ENCODE measurements at places on chromosomes 2 and 18.

GRCh38 chr18:46868169-46868921 lies 49.0 kb downstream of the PIAS2 start:
- DNase-seq, result no peak

- no peak for DNase-seq
Measured at GRCh38 chr2:182553483-182553882, 126.6 kb upstream of the PDE1A start.

- no peak for DNase-seq
Measured at GRCh38 chr2:51782921-51783765, 751.2 kb upstream of the NRXN1 start.

DNA sequence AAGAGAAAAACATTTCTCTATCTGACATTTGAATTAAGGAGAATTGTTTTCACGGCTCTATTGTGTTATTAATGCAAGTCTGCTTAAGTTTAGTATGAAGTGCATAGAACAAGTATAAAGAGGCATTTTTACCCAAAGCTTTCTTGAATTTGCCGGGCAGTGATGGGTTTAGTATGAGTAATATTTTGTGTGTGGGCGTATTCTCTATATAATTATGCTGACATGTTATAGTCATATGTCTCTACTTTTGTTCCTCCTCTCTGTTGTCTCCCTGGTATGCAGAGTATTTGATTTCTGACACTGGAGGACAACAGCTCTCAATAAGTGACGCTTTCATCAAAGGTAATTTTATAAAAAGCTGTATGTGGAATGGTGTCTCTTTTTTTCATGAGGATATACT lies 45.9 kb downstream of the PIKFYVE start:
- DNase-seq, result no peak

GRCh38 chr18:28045880-28046279 lies 131.1 kb downstream of the CDH2 start:
- DNase-seq, result no peak

DNA sequence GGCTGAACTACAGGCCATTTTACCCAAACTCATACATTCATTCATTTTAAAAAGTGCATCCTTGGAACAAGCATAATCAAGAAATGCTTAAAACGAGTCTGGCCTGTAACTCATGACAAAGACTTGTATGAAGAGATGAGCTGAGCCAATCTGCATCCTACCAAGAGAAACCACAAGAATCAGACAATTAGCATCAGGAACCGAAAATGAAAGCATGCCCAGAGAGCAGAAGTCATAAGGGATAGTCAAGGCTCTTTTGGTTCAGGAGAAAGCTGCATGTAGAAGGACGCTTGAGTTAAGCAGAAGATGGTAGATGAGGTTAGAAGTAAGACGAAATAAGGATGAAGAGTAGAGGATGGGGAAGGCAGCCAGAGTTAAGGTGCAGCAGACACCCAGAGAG lies 137.0 kb upstream of the CTNNA2 start:
- no peak for DNase-seq

GRCh38 chr2:15912203-15912602 lies 28.1 kb upstream of the MYCN start:
- DNase-seq, result no peak

GRCh38 chr2:217845301-217845700 lies 157.5 kb downstream of the TNS1 start:
- no peak for DNase-seq

- DNase-seq, result no peak
Measured at GRCh38 chr2:127536707-127537541, 1.4 kb downstream of the MYO7B start.

DNA sequence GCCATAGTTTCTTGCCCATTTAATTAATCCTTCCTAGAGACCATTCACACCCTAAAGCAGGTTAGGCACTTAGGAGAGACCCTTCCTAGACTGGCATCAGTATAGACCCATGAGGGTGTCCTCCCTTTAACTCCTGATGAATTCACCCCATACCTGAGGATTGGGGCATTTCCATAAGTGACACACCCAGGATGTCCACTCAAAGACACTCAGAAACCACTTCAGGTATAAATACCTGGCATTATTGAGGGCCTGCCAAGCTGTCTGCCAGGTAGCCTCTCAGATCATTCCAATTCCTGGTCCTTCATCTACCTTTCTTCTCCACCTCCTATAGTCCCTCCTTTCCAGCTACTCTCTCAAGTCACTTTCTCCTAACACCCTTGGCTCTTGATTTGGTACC lies 57.5 kb upstream of the SLC14A2 start:
- no peak for DNase-seq

- DNase-seq, result no peak
Measured at GRCh38 chr18:74582642-74583041, 15.0 kb upstream of the ZNF407 start.

DNA sequence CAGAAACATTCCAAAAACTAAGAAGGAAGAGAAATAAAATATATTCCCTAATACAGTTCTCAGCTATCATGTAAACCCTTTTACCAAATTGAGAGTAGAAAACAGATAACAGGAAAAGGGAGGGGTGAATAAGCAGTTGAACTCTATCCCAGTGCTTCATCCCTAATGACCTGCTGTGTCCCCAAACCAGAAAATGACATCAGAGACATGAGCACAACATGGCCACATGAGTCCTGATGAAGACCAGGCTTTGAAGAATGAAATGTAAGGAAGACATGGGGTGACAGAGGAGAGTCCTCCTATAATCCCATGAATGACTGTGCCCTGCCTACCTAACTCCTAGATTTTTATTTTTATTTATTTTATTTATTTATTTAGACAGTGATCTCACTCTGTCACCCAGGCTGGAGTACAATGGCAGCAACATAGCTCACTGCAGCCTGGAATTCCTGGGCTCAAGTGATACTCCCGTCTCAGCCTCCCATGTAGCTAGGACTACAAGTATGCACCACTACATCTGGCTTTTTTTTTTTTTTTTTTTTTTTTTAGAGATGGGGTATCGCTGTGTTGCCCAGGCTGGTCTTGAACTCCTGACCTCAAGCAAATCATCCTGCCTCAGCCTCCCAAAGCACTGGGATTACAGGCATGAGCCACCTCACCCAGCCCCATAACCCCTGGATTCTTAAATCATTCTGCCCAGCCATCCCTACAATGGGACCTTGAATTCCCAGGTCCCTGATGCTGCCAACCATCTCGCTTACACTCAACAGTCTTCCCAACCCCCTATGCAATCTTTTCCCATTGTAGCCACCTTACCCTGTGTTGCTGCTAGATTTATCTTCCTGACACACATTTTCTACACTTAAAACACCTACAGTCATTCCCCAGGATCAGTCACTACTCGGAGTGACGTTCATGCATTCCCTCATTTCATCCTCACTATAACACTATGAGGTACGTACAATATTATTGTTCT lies 64.5 kb downstream of the ANKRD44 start:
- no peak for DNase-seq

- DNase-seq, result no peak
Measured at GRCh38 chr2:169983506-169983905, 156.3 kb downstream of the UBR3 start.

DNA sequence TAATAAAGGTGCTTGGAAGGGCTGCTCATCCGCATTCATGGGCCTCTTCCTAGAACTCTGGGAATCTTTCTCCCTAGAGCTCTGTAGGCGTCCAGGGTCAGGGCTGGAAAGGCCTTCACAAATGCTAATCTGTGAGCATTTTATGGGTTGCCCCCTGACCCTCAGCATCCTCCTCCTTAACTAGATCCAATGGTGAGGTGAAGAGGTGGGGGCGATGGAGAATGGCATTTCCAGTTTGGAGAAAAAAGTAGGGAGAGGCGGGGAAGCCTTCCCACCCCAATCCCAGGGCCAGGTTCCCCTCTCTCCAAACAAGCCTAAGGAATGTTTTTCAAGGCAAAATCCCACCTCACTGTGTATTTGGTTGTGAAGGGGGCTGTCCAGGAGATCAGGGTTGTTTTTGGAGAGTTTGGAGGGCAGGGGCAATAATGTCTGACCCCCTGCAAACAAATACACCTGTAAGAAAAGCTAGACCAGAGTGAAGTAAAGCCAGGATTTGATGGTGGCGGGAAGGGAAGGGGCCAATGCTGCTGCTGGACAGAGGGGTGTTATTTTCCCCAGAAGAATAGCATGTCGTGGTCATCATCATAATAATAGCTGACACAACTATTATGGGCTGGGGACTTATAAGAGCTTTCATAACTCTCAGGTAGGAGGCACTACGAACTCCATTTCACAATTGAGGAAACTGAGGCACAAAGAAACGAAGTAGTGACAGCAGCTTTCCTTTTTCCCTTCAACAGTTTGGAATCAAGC lies 1.4 kb upstream of the MYCN start:
- DNase-seq, result no peak

DNA sequence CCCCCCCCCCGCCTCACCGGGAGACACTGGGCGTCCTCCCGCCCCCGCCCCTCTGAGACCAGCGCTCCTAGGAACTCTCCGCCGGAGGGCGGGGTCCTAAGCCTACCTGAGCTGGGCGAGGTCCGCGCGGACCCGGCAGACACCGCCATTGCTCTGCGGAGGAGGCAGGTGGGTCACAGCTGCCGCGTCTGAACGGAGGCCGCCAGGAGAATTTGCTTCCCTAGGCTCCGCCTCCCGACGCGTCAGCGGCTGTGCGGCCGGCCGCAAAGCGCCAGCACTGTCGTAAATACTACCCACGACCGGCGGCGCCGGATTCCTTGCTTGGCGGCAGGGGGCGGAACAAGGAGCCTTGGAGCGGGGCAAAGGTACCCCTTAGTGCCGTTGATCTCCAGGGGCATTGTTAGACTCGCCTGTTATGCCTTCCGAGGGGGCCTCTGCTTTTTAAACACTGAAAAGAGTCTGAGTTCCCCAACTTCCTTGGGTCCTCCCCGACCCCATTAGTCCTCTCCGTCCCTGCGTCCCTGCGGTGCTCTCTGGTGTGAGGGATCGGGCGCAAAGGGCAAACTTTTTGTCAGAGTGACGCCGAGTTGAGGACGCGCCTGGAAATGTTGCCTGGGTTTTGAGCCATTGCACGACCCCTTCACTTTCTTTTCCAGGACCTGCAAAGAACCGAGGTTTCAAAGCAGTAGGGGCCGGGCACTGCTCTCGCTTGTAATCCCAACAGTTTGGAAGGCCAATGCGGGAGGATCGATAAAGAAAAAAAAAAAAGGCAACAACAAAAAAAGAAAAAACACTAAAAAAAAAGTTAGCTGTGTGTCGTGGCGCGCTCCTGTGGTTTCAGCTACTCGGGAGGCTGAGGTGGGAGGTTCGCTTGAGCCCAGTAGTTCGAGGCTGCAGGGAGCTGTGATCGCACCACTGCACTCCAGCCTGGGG lies at the start of gene GGCX:
GGCX (minus strand) TSS at position 214 of the 933 bp plus-strand sequence; CDS start at position 149, 65 bp downstream.
- DNase-seq, result peak; percentile 92

GRCh38 chr2:39640107-39640506 lies 25.6 kb upstream of the TMEM178A start:
- no peak for DNase-seq

- DNase-seq, result no peak
Measured at GRCh38 chr2:108154366-108155061, 85.3 kb upstream of the SULT1C3 start.

GRCh38 chr18:34796035-34796657 lies 86.0 kb downstream of the DTNA start:
- no peak for DNase-seq

DNA sequence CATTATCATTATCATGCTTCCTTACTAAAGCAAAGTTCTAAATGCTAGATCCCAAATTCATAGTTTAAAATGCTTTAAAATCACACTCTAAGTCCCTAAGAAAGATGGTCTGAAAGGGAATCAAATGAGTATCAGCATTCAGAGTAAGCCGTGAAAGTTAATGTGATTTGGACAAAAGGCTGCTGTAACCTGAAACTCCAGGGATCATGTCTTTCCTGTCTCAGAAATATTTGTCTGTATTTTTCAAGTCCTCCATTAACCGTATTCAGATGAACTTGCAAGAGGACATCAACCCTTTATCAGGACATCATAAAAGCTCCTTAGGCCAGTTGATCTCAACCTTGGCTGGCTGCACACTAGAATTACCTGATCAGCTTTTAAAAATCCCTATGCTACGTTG lies 324.3 kb upstream of the PKDCC start:
- no peak for DNase-seq

DNA sequence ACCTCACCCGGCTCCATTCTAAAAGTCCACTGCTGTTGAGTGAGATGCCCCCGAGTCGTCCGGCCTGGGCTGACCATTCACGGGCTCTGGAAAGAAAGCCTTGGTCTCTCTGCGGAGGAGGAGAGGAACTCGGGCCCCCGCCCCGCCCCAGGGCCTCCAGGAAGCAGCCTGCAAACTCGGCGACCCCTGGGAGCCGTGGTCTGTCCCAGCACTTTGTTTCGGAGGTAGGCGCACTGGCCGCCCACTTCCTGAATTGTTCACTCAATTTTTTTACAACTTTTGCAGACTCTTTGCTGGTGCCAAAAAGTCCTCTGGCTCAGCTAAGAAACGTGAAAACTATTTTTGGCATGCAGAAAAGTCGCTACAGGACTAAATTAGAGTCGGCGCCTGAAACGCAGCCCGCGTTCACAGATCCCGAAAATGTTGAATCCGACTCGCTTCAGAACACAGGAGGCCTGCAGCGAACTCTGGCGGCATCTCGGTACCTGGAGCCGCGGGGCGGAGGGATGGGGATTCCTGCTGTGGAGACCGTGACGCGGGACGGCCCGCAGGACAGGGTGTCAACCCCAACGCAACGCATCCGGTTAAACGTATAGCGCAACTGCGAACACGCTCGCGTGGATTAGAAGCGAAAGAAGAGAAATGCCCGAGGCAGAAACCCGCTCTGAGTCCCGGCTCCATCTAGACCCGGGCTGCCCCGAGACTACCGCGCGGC lies 1.5 kb downstream of the PXDN start:
- peak; percentile 12 for DNase-seq

- no peak for DNase-seq
Measured at GRCh38 chr2:27922842-27923241, 32.3 kb downstream of the BABAM2 start.

DNA sequence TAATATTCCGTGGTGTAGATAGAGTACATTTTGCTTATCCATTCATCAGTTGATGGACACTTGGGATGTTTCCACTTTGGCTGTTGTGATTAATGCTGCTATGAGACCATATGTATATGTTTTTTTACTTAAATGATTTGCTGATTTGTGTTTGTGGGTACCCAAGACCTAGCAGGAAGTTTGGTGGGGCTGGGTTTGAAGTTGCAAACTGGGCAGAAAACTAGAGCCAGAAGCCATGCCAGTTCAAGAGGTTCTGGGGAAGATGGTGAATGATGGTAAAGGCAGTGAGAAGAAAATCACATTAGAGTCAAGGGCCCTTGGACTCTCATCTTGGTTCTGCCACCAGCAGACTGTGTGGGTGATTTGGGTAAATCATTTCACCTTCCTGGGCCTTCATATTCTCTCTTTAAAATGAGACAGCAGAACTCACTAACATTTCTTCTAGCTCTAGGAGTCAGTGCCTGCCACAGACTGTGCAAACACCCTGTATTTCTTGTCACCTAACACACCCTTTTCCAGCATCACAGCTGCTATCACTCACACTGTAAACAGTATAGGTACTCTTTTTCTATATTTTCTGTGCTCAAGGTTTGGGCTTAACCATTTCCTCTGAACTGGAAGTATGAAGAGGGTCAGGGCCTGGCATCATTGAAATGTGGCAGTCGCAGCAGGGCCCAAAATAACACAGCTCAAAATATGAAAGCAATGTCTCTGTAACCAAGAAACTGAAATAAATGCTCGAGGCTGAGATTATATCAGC lies 8.4 kb upstream of the CTLA4 start:
- DNase-seq, result no peak
